Cortex of kidney (tissue), 1 donor: ENCODE measurements at places on chromosomes 2 and 18.

- DNase-seq: no peak
These were observed 219.8 kb upstream of the SPHKAP start for GRCh38 chr2:228401065-228401912.

- DNase-seq: no peak
These were observed 47.0 kb downstream of the NCKAP5 start for GRCh38 chr2:133521146-133521745.

DNA sequence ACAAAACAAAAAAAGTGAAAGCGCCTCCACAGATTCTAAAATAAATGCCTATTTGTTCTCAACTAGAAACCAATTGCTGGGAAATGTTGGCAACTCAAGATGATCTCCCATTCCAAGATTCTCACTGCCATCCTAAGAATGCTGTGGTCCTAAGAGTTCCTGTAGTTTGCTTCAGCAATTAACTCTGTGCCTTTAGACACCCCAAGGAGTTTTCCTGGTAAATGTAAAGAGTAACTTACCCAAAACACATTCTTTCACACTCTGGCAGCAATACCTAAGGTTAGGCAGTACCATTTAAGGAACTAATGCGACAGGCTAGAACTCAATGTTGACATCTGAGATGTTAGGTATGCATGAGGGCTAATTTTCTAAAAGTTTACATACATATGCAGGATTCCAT, 58.8 kb upstream of the TANK start:
- no peak for DNase-seq

GRCh38 chr2:166246901-166247300, 119.1 kb upstream of the SCN1A start:
- no peak for DNase-seq

DNA sequence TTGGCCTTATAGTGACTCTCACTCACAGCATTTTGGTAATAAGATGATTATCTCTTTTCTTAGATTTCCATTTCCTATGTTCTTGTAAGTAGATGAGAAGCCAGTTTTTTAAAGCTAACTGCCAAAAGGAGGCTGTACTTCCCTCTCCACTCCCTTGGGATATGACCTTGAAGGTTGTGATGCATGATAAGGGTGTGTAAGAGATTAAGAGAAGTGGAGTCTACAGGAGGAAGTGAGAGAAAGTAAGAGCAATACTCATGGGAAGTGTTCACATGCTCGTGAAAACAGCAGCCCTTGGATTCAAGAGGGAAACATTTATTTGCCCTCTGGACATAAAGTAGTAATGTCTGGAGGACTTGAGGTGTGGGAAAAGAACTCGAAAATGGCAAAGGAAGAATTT, 171.5 kb downstream of the EVA1A start:
- no peak for DNase-seq

- no peak for DNase-seq
These were observed 36.6 kb upstream of the TCF7L1 start for GRCh38 chr2:85096616-85097015.

DNA sequence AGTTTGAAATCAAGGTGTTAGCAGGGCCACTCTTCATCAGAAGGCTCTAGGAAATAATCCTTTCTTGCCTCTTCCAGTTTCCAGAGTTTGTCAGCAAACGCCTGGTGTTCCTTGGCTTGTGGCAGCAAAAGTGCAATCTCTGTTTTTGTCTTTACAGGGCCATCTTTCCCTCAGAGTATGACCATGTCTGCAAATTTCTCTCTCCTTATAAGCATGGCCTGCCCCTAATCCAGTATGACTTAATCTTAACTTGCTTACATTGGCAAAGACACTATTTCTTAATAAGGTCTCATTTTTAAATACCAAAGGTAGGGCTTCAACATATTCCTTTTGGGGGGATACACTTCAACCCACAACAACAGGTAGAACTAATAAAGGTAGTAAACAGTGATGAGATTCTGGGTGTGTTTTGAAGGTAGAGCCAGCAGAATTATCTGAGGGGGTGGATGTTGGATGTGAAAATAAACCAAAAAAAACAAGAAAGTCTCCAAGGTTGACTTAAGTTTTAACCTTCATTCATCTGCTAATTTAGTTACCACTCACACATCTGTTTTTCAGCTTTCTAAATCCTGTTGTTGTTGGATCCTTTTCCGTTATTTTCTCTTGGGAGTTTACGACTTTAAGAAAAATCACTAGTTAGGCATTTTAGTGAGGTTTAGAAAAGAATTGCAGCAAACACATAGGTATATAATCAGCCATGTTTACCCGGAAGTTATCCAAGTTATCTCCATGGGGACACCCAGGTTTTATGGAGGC, 234.4 kb upstream of the FIGN start:
- DNase-seq: no peak
